ENCODE measurements at places on chromosomes 2 and 18.

- DNase-seq: no peak
Observed at GRCh38 chr2:236012155-236012554, 156.0 kb downstream of the GBX2 start.

DNA sequence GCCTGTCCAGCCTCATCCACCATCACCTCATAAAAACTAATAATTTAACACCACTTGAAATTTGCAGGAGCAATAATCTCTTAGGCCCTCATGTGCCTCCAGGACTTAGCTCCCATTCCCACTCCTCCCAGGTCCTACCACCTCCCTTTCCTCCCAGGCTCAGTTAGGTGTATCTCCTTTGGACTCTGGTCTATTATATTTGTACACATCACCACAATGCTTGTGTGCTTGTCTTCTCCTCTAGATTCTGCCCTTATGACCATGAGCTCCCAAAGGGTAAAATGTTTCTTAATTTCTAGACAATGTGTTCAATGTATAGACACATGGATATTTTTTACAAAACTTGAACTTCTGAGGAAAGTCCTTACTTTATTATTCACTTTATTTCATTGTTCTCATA lies 182.0 kb upstream of the ZC3H15 start:
- no peak for DNase-seq

DNA sequence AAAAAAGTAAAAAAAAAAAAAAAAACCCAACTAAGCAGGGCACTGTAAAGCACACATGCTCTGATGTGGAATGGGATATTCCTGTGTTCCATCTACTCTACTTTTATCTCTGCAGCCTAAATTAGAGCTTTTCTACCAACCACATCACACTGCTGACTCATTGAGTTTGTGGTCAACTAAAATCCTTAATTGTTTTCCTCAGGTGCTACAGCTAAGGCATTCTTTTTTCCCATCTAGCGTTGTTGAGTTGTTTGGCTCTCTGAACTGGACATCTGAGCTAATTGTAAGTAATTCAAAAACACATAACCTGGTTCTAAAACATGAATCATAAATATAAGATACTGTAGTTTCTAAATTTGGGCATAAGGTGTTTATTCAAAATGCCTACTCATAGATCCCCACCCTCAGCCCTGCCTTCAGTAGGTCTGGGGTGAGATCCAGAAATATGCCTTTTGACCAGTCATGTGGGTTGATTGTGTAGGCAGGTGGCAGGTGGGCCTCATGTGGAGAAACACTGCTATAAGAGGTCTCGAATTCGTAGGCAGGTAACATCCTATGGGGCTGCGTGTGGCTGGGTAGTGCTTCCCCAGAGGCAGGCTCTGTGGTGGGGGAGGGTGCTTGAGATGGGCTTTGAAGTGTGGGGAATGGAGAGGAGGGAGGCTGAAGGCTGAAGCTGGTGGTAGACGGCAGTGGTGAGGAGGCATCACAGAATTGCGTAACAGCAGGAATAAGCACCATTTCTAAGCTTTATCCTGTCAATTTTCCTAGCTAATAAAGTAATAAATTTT lies 27.2 kb downstream of the ANKRD29 start:
- no peak for DNase-seq

GRCh38 chr2:237487496-237487895 lies 445 bp downstream of the MLPH start:
- no peak for DNase-seq

GRCh38 chr2:104844807-104845551 lies 8.9 kb upstream of the POU3F3 start:
- no peak for DNase-seq

GRCh38 chr18:43720041-43720440 lies 442.8 kb upstream of the SYT4 start:
- DNase-seq: no peak

GRCh38 chr2:62150597-62151305 lies 45.2 kb upstream of the B3GNT2 start:
- DNase-seq: no peak

- DNase-seq: no peak
Observed at GRCh38 chr2:228703152-228703551, 521.7 kb upstream of the SPHKAP start.

- DNase-seq: no peak
Observed at GRCh38 chr2:20723543-20723942, 56.6 kb downstream of the GDF7 start.

DNA sequence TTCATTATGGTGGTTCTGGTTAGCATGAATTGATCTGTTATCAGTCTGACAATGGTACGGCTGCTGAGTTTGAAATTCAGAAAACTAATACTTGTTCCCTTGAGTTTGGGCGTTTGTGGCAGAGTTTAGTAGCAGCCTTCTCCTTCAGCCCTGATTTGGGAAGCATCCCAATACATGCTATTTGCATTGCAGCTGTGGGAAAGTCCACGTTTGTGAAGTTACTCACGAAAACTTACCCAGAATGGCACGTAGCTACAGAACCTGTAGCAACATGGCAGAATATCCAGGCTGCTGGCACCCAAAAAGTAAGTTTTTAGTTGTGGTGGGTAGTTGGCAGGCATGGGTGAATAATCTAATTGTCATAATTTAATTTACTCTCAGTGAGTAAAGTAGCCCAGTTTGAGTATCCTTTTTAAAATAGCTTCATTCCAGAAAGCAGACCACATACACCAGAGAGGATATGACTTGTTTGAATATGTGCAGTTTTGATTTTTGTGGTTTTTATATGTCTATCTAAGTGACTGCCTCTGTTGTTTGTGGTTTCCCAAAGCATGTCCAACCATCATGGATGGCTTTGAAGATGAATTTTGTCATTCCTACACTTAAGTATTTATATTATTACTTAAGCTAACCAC lies 12.2 kb downstream of the DGUOK start:
- DNase-seq: no peak

GRCh38 chr2:88195246-88195645 lies 25.1 kb downstream of the THNSL2 start:
- DNase-seq: no peak

DNA sequence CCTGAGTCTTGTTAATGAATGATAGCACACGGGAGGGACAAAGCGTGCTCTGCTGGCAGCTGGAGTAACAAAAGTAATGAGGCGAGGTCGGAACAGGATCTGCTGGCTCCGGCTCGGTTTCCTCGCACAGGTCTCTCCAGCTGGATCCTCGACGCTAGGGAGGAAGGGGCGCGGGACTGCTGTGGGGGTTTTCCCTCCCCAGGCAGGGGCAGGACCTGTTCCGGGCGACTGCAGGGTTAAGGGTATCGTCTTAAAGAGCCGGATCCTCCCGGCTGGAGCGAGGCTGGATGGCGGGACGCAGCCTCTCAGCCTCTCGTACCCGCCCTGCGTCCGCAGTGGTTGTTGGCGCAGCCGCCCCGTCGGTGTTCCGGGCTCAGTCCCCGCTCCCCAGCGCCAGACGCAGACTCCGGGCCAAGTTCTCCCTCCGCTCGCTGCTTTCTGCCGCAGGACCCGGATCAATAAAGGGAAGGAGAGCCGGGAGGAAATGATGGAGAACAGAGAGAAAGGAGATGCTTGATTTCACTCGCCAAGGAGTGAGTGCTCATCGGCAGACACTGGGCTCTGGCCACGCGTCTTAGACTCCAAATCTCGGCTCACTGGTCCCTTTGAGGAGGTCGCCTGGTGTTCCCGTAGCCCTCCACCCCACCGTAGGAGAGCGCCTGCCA lies 1.1 kb upstream of the LIPG start:
- peak; percentile 11 for DNase-seq

DNA sequence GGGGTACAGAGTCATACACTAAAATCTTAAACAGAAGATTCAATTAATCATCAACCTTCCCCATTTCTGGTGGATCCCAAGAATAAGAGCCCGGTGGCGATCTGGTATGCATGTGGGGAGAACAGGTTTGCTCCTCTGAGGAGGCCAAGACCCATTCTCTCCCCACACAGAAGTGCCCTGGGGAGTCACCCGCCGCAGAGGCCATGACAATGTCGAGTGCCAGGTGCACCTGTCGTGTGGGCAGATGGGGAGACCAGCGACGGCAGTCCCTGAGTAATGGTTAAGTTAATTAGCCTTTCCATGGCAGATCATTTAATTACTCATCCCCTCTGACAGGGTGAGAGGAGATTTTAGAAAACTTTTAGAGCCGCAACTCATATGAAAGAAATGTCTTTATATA lies 345.0 kb downstream of the NCKAP5 start:
- no peak for DNase-seq

GRCh38 chr2:22375096-22375495 lies 1009.9 kb upstream of the KLHL29 start:
- no peak for DNase-seq

- DNase-seq: no peak
Observed at GRCh38 chr2:159091976-159092375, 123.5 kb downstream of the TANC1 start.

GRCh38 chr2:40227210-40227609 lies 224.7 kb downstream of the SLC8A1 start:
- no peak for DNase-seq

DNA sequence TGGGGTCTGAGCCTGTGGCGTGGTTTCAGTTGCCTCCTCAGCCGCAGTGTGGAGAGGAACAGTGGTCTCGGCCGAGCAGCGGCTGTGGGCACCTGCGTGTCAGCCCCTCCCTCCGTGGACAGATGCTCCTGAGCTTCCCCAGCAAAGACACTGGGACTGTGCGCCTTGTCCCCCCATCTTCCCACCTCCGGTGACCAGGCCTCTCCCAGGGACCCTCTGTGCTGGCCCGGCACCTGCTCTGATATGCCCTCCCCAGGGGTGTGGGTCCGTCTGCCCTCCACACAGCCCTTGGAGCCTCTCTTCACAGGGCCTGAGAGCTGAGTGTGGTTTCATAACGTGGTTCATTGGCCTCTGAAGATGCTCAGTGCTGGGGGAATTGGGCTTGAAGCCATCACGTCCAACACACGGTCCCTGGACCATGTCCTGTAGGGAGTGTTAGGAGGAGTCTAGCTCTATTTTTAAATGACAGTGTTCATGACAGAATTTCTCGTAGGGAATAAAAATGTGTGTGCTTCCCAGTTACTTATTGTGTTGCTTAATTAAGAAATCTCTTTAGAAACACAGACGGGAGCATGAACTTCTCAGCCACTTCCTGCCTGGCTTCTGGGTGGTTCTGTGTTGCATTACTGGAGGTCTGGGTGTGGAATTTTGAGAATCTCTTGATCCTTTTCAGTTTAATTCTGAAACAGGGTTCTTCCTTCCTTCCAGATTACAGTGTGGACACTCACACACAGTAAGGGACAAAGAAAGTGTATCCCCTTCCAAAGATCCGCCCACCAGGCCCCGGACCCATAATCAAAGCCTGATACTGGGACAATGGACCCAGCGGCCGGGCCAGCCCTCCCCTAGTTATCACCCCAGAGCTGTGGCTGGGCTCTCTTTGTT lies 110.7 kb downstream of the NFATC1 start:
- DNase-seq: no peak

DNA sequence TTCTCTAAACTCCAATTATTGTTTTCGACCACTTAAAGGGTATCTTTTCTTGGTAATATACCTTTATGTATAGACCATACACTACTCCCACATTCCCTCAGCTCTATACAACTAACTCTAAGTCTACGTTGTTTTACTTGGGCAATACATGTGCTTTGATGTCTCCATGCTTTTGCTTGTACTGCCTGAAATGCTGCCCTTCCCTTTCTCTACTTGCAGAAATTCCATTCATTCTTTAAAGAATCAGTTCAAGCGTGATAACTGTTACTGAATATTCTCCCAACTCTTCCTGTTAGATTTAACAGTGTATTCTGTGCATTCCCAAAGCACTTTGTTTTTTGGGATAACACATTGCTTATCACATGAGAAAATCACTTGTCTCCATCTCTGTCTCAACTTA lies 157.0 kb upstream of the AQP4 start:
- DNase-seq: no peak

DNA sequence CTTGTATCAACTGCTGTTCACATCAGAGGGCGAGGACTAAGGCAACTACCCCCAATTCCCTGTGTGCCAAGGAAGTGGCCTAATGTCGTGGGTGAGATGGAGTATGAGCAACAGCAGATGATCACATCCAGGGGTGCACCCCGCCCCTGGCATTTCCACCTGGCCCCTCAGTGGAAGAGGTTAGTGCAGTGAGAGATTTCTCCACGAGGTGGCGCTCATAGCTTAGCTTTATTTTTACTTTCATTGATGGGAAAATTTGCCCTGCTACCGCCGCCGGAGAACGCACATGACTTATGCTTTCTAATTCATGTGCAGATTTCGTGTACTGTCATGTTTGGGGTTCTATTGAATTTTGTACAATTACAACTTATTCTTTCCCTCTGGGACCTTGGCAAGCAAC lies 470.6 kb upstream of the MEX3C start:
- peak; percentile 52 for DNase-seq

DNA sequence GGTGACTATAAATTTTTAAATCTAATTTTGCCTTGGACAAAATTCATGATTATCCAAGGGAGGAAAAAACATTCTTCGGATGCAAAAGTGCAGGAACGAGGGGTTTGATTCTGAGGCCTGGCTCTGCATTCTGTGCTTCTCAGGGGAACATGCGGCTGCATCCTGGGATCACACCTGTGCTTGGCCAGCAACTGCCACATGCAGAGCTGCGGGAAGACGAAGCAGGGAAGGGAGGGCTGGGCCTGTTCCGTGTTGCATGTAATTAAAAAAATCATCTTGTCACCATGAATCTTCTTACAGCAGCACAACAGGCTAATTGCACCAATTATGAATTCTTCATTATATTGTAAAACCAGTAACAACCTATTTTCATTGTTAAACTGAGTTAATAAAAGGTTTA lies 158.0 kb upstream of the ALKAL2 start:
- no peak for DNase-seq

DNA sequence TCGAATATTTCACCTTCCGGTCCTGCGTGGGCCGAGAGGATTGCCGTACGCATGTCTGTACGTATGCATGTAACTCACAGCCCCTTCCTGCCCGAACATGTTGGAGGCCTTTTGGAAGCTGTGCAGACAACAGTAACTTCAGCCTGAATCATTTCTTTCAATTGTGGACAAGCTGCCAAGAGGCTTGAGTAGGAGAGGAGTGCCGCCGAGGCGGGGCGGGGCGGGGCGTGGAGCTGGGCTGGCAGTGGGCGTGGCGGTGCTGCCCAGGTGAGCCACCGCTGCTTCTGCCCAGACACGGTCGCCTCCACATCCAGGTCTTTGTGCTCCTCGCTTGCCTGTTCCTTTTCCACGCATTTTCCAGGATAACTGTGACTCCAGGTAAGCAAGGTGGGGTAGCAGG lies at the start of gene SERPINB5:
SERPINB5 (plus strand) TSS at position 291 of the 400 bp plus-strand sequence. CDS start 7,471 bp downstream, outside the sequence.
- DNase-seq: no peak

DNA sequence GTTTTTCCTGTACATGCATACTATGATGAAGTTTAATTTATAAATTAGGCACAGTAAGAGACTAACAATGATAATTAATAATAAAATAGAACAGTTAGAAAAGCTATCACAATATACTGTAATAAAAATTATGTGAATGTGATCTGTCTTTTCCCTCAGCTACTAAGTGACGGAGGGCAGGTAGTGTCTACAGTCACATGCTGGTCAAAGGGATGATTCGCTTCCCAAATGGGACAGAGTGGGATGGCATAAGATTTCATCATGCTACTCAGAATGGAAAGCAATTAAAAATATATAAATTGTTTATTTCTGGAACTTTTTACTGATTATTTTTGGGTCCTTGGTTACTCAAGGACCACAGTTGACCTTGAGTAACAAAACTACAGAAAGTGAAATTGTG lies 71.5 kb downstream of the DAW1 start:
- no peak for DNase-seq

GRCh38 chr2:237177052-237177451 lies 91.4 kb downstream of the COPS8 start:
- DNase-seq: no peak

All from activated naive CD8-positive, alpha-beta T cell treated with anti-CD3 and anti-CD28 coated beads, Interleukin-2, amount 50 U/mL, for 24 hours (primary cell).